ENCODE measurements at places on chromosomes 7 and 10.

GRCh38 chr10:63123727-63124362, 9.3 kb upstream of the NRBF2 start:
- no peak for DNase-seq

- DNase-seq, result no peak
Measured at GRCh38 chr7:96182424-96183158, 139.3 kb downstream of the SLC25A13 start.

DNA sequence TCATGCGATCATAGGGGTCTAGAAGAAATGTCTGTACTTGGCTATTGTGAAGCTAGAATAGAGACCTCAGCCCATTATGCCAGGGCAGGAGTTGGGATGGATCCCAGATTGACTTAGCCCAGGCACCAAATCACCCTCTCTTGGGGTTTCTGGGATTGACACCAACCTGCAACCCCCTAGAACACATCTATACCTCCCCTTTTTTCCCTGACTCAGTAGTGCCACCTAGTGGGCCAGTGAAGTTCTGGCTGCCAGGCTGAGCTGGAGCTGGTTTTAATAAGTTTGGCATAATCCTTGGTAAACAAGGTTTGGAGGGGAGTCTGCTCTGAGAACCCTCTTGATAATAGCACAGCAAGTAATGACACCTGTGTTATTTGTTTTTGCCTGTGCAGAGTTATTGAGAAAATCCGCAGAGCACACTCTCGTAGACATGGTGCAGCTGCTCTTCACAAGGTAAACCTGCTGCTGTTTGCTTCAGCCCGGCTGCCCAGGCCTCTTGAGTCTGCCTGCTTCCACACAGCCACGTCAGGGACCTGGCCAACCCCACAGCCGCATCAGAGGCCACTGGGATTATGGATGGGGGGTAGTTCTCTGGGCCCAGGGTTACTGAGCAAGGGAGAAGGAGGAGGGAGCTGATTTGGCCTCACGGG, 43.3 kb upstream of the NFKB2 start:
- peak; percentile 31 for DNase-seq

GRCh38 chr10:97711640-97712572, 1.6 kb upstream of the MARVELD1 start:
- DNase-seq, result no peak

DNA sequence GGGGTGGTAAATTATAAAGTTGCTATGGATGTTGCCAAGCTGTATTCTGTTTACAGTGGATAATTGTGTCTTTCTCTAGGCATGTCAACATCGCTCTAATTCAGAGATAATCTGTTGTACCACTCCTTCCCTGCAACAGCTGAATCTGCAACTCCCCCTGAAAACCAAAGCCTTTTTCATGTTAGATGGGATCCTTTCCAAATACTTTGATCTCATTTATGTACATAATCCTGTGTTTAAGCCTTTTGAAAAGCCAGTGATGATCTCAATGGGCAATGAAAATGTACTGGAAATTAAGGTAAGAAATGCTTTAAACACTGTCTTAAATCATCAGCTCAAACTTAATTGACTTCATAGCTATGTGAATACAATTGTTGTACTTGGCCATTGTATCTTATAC, 91.0 kb downstream of the MET start:
- no peak for DNase-seq

- DNase-seq, result no peak
Measured at GRCh38 chr7:156927571-156928405, 21.7 kb upstream of the NOM1 start.

- no peak for DNase-seq
Measured at GRCh38 chr10:123428391-123428790, 237.8 kb upstream of the GPR26 start.

GRCh38 chr10:72260239-72260975, 13.3 kb upstream of the DDIT4 start:
- DNase-seq, result peak; percentile 74

DNA sequence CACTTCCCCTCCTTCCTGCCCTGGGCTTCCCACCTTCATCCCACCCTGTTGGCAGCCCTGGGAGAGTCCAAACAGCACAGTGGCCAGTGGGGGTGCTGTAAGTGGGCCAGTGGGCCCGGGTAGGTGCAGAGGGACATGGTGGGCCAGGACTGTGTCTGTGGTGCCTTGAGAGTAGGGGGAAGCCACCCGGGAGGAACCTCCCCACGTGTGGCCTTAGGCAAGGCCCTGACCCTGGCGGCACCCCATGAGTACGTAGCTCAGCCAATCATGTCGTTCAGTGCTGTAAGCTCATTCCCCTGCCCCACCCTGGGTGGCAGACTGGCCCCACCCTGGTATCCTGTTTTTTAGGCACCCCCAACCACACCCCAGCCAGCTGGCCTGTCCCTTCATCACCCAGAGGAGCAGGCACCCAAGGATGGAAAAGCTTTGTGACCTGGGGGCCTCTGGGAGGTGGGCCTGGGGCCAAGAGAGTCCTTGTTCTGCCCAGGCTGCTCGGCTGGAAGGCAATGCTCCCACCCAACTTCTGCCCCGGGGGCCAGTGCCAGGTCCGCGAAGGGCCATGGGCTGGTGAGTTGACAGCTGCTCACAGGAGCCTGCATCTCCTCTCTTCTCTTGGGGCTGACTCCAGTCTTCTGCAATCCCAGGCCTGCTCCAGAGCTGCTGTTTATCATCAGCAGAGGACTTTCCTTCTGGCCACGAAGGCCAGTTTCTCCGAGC, 41.6 kb downstream of the TSPAN15 start:
- no peak for DNase-seq

DNA sequence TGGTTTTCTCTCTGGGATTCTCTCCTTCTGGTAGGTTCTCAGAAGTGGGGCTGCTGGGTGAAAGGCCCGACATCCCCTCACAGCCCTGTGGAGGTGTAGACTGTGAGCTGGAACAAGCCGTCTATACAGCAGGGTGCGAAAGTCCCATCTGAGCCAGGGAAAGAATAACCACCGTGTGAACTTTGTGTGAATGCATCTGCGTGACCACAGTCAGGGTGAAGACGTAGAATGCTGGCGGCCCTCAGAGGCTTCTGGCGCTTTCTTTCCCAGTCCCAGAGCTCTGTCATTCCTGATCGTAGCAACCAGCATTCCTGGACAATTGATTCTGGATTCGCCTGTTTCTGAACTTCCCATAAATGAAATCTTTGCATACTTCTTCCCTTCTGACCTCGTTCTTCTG, 30.0 kb downstream of the ELFN1 start:
- no peak for DNase-seq
